ENCODE measurements at places on chromosomes 3 and 15. TPM values are rescaled to one million over a fixed set of nuclear protein-coding genes. Genes with fewer than 3 reads are reported as not detected.

DNA sequence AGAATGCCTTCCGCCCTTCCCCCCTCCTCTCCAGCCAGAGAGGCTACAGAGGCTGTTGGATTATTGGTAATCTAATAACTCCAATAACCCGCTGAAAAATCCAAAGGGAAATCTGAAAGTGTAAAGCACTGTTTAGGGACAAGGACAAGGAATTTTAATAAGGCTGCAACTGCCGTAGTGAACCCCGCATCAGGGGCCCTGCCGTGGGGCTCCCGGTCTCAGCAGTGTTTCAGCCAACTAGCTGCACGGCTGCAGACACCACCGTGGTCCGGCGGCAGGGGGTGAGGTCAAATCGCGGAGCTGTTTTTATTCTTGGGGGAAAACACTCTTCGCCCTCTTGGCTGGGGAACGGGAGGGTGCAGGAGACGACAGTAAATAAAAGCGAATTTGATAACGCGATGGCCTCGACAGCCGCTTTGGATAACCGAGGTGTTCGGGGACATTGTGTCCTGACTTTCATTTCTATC is 6.1 kb downstream of the BCL6 start:
- H3K36me3 ChIP-seq = no peaks in the 10 kb centered on the region
- H3K27ac ChIP-seq = no peak overlapping the region
- H3K4me3 ChIP-seq = peak overlapping the region; percentile 81

DNA sequence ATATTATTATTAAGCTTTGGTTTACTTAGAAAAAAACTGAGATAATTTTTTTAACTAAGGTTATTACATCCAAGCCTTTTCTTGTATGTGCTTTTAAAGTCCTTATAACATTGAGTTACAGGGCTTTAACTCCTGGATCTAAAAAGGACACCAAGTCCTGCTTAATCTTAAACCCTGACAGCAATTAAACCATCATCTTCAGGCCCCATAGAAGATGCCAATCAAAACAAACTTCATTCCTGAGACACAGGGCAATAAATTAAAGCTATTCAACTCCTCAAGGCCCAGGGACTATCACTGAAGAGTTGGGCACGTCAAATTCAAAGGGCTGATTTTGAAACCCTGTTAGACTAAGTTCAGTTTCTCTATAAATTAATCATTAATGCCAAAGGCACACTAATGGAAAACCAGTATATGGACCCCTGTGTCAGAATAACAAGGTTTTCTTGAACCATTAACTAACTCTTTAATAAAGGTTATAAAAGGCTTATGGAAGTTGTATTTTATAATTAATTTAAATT is 1152.6 kb downstream of the NSUN3 start:
- no peak overlapping the region for H3K27ac ChIP-seq
- no peaks in the 10 kb centered on the region for H3K27me3 ChIP-seq
- no peak for DNase-seq
- no peak overlapping the region for H3K4me3 ChIP-seq

DNA sequence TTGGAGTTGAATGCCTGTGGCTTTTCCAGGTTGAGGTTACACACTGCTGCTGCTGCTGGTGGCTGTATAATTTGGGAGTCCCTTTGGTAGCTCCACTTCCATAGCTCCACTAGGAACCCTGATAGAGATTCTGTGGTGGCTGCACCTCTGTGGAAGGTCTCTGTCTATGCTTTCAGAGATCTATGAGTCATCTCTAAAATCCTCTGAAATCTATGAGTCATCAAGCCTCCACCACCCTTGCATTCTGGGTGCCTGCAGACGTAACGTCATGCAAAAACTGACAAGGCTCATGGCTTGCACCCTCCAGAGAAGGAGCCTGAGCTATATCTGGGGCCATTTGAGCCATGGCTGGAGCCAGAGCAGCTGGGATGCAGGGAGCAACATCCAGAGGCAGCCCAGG is 1037.0 kb upstream of the CFAP20DC start:
- no peak overlapping the region for H3K4me3 ChIP-seq
- DNase-seq = no peak
- H3K36me3 ChIP-seq = no peaks in the 10 kb centered on the region
- H3K27me3 ChIP-seq = no peaks in the 10 kb centered on the region
- no peak overlapping the region for H3K27ac ChIP-seq
- peaks cover 17% of the 10 kb centered on the region for H3K4me1 ChIP-seq

DNA sequence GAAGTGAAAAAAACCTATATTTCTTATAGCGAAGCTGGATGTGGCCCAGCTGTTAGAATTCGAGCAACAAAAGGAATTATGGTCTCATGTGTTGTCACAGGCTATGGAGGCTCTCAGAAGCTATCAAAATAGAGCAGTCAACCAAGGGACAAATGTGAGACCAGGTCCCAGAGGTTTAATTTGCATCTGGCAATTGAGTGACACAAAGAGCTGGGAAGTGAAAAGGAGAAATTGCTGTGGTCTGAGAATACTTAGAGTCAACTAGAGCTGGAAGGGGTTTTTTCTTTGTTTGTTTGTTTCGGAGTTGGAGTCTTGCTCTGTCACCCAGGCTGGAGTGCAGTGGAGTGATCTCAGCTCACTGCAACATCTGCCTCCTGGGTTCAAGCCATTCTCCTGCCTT is 61.3 kb upstream of the SMAD3 start:
- H3K4me3 ChIP-seq = no peak overlapping the region
- no peak overlapping the region for H3K27ac ChIP-seq
- H3K27me3 ChIP-seq = no peaks in the 10 kb centered on the region
- no peaks in the 10 kb centered on the region for H3K4me1 ChIP-seq
- no peaks in the 10 kb centered on the region for H3K36me3 ChIP-seq
- no peak for DNase-seq

DNA sequence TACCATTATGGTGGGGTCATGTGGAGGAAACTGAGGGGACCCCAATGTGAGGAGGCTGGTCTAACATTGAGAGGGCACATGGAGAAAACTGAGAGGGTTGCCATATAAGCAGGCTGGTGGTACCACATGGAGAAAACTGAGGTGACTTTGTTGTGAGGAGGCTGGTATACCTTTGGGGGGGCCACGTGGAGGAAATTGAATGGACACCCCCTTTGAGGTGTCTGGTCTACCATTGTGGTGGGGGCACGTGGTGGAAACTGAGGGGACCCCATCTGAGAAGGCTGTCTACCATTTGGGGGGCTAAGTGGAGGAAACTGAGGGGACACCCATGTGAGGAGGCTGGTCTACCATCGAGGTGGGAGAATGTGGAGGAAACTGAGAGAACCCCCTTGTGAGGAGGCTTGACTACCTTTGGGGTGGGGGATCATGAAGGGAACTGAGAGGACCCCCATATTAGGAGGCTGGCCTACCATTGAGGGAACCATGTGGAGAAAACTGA is 163.8 kb downstream of the FBLN2 start:
- H3K36me3 ChIP-seq = no peaks in the 10 kb centered on the region
- no peak for DNase-seq
- no peaks in the 10 kb centered on the region for H3K4me1 ChIP-seq
- H3K27me3 ChIP-seq = no peaks in the 10 kb centered on the region
- H3K4me3 ChIP-seq = no peak overlapping the region

- no peaks in the 10 kb centered on the region for H3K4me1 ChIP-seq
- no peaks in the 10 kb centered on the region for H3K27me3 ChIP-seq
- H3K4me3 ChIP-seq = no peak overlapping the region
- DNase-seq = no peak
- H3K36me3 ChIP-seq = no peaks in the 10 kb centered on the region
These were observed 59.7 kb downstream of the SEMA3G start for GRCh38 chr3:52385157-52385556.

DNA sequence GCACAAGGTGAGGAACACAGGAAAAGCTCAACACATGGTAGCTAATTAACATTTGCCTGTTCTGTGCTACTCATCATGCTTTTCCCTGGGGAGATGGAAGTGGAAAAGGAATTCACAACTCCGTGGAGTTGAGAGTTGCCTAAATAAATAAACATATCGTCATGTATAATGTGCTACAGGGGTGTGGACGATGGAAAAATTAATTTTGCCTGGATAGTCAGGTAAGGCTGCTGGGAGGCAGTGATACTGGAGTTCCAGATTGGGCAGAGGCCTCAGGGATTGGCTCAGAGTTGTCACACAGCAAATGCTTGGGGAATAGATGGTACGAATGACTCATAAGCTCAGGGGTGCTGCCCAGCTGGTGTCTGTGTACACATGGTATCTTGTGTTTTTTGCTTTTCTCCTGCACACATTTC is 3.1 kb upstream of the ABHD6 start:
- H3K27ac ChIP-seq = no peak overlapping the region
- no peak for DNase-seq

DNA sequence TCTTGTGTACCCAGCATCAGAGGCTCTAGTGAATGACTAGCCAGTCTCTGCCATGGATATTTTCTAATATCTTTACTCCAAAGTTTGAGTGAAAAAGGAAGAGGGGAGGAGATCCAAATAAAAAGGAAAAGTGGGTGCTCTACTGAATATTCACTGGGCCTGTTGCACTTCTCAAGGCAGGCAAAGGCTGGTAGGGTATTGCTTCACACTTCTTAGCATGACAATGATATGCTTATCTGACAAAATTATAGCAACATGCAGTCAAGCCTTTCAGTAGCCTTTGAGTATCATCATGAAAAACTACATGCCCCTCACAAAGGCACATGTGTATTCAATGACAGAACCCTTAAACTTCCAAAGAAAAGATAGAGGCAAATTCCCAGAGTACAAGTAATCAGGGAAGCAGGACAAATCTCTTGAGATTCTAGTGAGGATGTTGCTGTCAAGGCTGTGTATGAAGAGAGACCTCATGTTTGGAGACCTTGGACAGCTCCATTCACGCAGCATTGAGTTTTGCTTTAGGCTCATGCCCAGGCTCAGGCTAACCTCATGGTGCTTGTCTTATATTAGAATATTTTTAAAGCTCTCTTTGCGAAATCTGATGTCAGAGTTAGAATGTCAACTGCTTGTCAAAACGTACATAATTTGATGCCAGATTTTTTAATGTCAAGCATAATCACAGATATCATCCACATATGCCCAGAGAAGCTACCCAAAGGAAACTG is 506.9 kb downstream of the OCA2 start:
- no peak overlapping the region for H3K27ac ChIP-seq
- no peak for DNase-seq
- H3K4me3 ChIP-seq = no peak overlapping the region
- no peaks in the 10 kb centered on the region for H3K27me3 ChIP-seq

- peaks cover 3% of the 10 kb centered on the region for H3K27me3 ChIP-seq
- H3K4me1 ChIP-seq = no peaks in the 10 kb centered on the region
- H3K36me3 ChIP-seq = no peaks in the 10 kb centered on the region
- H3K4me3 ChIP-seq = no peak overlapping the region
These were observed 5.7 kb downstream of the NTRK3 start for GRCh38 chr15:88250826-88251225.

DNA sequence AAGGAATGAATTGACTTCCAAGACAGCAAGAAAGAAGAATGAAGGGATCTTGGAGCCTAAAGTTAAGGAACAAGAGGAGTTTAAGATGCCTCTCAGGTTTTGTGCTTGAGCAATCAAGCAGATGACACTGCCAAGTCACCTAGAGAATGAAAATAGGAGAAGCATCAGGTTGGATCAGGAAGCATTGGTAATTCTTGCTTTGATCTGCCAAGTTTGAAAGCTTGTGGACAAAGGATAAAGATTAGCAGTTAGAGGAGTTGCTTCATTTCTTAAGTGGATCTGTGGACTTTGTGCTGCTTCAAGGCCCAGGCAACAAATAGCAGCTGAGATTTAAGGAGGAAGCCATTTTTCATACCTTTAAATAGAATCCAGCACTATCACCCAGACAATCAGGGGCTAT is 35.6 kb downstream of the FRMD5 start:
- no peaks in the 10 kb centered on the region for H3K27me3 ChIP-seq
- H3K27ac ChIP-seq = no peak overlapping the region
- DNase-seq = no peak
- H3K36me3 ChIP-seq = no peaks in the 10 kb centered on the region
- no peak overlapping the region for H3K4me3 ChIP-seq

DNA sequence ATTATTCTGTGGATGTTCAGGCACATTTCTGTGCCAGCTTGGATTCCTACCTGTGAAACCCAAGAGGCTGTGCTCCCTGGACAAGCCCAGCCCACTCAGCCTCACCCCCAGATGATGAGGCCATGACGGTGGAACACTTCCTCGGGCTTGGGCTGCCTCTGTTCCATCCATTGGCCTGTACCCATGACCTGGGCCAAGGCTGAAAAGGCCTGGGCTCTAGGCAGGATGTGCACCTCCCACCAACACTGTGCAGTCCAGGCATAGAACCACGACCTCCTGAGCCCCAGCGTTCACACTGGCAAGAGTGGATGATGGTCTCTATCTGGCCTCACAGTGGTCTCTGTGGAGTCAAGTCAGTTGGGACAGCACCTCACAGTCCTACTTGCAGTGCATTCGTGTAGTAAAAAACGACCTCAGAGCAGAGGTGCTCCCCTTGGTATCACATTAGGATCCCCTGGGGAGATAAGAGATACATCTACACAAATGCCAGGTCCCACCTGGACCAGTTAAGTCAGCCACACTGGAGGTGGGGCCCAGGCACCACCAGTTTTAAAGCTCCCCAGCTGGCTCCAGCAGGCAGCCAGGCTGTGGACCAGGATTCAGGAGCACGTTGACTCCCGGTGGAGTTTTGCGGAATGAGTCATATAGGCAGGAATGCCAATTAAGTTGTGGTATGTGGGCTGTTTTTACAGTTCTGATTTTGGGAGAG is 39.0 kb upstream of the IGF1R start:
- no peaks in the 10 kb centered on the region for H3K27me3 ChIP-seq
- no peak for DNase-seq
- peaks cover 14% of the 10 kb centered on the region for H3K4me1 ChIP-seq
- H3K36me3 ChIP-seq = no peaks in the 10 kb centered on the region
- H3K27ac ChIP-seq = no peak overlapping the region
- no peak overlapping the region for H3K4me3 ChIP-seq

- H3K4me1 ChIP-seq = peaks cover 39% of the 10 kb centered on the region
- no peak overlapping the region for H3K27ac ChIP-seq
- no peaks in the 10 kb centered on the region for H3K27me3 ChIP-seq
These were observed 6.2 kb downstream of the MGA start for GRCh38 chr15:41666353-41666920.

GRCh38 chr15:93294066-93294465 is 205.1 kb upstream of the RGMA start:
- no peak overlapping the region for H3K27ac ChIP-seq
- H3K27me3 ChIP-seq = no peaks in the 10 kb centered on the region
- no peaks in the 10 kb centered on the region for H3K4me1 ChIP-seq

DNA sequence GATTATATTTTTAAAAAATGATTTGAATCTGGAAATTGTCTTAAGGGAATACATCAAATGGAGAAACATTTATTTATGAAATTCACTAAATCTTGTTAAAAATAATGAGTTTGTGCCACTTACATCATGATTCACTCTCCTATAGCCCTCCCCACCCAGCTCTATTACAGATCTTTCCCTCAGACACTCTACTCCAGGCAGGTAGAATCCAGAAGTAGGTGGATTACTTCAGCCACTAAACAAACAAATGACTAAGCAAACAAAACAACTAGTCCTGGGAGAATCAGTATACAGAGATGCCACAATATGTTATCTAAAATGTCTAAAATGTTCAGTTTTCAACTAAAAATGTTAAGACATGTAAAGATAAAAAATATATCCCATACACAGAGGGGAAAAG is 608.1 kb upstream of the UBE2E2 start:
- DNase-seq = no peak
- H3K4me1 ChIP-seq = no peaks in the 10 kb centered on the region
- no peak overlapping the region for H3K27ac ChIP-seq
- no peaks in the 10 kb centered on the region for H3K36me3 ChIP-seq

Gene LIPC
- 0.28 TPM for total RNA-seq

Gene SPSB4
- not detected for total RNA-seq

Gene PLXNB1
- 3.1 TPM for total RNA-seq

Gene SOX14
- not detected for total RNA-seq

Gene MUC13
- total RNA-seq = not detected

Gene CHRM5
- total RNA-seq = not detected

Gene DUOXA1
- total RNA-seq = 0.09 TPM
